ENCODE measurements at places on chromosomes 4 and X. TPM values are rescaled to one million over a fixed set of nuclear protein-coding genes. Genes with fewer than 3 reads are reported as not detected.

TRAM1L1 gene
- not detected for polyA plus RNA-seq

BST1 gene
- 0.39 TPM for polyA plus RNA-seq

DNA sequence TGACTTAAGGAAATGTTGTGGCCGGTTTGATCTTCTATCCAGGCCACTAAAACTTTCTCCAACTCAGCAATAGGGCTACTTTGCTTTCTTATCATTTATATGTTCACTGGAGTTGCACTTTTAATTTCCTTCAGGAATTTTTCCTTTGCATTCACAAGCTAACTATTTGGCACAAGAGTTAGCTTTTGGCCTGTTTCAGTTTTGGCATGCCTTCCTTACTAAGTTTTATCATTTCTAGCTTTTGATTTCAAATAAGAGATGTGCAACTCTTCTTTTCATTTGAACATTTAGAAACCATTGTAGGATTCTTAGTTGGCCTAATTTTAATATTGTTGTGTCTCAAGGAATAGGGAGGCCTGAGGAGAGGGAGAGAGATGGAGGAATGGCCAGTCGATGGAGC is 79.8 kb upstream of the TLL1 start:
- no peaks in the 10 kb centered on the region for H3K4me1 ChIP-seq
- DNase-seq, result no peak
- H3K36me3 ChIP-seq, result no peaks in the 10 kb centered on the region

- no peaks in the 10 kb centered on the region for H3K27me3 ChIP-seq
- H3K4me3 ChIP-seq, result no peak overlapping the region
- no peaks in the 10 kb centered on the region for H3K36me3 ChIP-seq
- no peak for DNase-seq
- peaks cover 35% of the 10 kb centered on the region for H3K4me1 ChIP-seq
Measured at GRCh38 chr4:152087335-152087734, 326.5 kb upstream of the GATB start.

DNA sequence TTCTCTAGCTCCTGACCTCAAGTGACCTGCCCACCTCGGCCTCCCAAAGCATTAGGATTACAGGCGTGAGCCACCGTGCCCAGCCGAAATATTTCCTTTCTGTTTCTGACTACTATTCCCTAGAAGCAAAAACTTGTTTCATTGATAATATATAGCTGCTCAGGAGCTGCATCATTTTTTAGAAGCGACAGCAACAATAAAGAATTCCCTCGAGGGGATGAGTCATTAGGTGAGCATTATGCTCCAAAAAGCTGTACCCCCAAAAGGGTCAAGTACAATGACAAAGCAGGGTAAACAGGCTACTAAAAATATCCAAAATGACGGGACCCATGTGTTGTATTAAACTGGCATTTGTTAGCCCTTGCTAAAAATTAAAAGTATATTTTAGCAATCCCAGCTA is 67.0 kb downstream of the RBM47 start:
- no peak for DNase-seq
- H3K36me3 ChIP-seq, result no peaks in the 10 kb centered on the region
- no peaks in the 10 kb centered on the region for H3K27me3 ChIP-seq
- H3K4me3 ChIP-seq, result no peak overlapping the region
- H3K4me1 ChIP-seq, result no peaks in the 10 kb centered on the region
- no peak overlapping the region for H3K27ac ChIP-seq

DNA sequence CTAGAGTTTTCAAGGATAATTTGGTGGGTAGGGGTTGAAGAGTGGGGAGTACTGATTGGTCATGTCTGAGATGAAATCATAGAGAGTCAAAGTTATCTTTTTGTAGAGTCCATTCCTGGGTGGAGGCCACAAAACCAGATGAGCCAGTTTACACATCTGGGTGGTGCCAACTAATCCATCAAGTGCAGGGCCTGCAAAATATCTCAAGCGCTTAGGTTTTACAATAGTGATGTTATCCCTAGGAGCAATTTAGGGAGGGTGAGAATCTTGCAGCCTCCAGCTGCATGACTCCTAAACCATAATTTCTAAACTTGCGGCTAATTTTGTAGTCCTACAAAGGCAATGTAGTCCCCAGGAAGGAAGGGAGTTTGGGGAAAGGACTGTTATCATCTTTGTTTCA is 988.3 kb upstream of the LCORL start:
- H3K36me3 ChIP-seq, result no peaks in the 10 kb centered on the region
- no peak overlapping the region for H3K4me3 ChIP-seq
- H3K4me1 ChIP-seq, result no peaks in the 10 kb centered on the region
- no peak for DNase-seq

DNA sequence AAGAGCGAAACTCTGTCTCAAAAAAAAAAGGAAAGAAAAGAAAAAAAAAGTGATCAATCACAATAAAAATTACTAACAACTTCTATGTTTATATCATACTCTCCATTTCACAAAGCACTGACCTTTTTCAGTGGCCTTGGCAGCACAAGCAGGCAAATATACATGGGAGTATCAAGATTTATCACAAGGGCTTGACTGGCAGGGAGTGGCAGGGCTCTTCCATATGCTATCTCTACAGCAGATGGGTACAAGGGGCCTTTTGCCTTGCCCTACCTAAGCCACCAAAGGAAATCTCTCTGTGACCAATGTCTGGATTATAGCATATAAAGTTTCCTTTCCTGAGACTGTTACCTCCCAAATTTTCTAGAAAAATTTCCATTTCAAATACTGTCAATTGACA is 24.4 kb downstream of the TSPAN5 start:
- H3K27me3 ChIP-seq, result no peaks in the 10 kb centered on the region
- H3K4me3 ChIP-seq, result no peak overlapping the region
- DNase-seq, result no peak
- H3K27ac ChIP-seq, result no peak overlapping the region
- peaks cover 5% of the 10 kb centered on the region for H3K4me1 ChIP-seq

RBM47 gene
- polyA plus RNA-seq, result not detected

SH3D19 gene
- polyA plus RNA-seq, result not detected

DNA sequence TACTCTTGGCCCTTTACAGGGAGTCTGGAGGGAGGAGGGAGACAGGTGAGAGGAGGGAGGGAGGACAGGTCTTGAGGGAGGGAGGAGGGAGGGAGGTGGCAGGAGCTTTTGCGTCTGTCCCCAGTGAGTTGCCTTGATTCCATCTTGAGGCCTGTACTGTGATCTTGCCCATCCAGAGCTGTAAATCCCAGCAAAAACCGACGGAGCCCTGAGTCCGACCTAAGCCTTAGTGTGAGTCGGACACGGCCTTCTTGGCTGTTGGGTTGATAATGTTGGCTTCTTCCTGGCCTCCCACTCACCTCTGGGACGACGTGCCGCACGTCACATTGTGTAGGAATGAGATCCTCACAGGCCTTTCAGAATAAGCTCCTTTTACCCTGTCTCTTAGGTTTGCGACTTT is 72.5 kb downstream of the RGS12 start:
- no peaks in the 10 kb centered on the region for H3K36me3 ChIP-seq
- H3K27ac ChIP-seq, result no peak overlapping the region
- no peak overlapping the region for H3K4me3 ChIP-seq
- peaks cover 21% of the 10 kb centered on the region for H3K4me1 ChIP-seq
- H3K27me3 ChIP-seq, result no peaks in the 10 kb centered on the region

GRCh38 chr4:103867311-103867710 is 147.5 kb upstream of the TACR3 start:
- H3K4me3 ChIP-seq, result no peak overlapping the region
- H3K4me1 ChIP-seq, result no peaks in the 10 kb centered on the region
- H3K27ac ChIP-seq, result no peak overlapping the region
- no peaks in the 10 kb centered on the region for H3K27me3 ChIP-seq
- no peaks in the 10 kb centered on the region for H3K36me3 ChIP-seq

TREX2 gene
- polyA plus RNA-seq, result 0.77 TPM

- no peaks in the 10 kb centered on the region for H3K4me1 ChIP-seq
- H3K36me3 ChIP-seq, result peaks cover 5% of the 10 kb centered on the region
- H3K4me3 ChIP-seq, result no peak overlapping the region
- H3K27ac ChIP-seq, result no peak overlapping the region
- H3K27me3 ChIP-seq, result no peaks in the 10 kb centered on the region
- no peak for DNase-seq
Measured at GRCh38 chrX:55738969-55739368, 21.4 kb downstream of the RRAGB start.

DNA sequence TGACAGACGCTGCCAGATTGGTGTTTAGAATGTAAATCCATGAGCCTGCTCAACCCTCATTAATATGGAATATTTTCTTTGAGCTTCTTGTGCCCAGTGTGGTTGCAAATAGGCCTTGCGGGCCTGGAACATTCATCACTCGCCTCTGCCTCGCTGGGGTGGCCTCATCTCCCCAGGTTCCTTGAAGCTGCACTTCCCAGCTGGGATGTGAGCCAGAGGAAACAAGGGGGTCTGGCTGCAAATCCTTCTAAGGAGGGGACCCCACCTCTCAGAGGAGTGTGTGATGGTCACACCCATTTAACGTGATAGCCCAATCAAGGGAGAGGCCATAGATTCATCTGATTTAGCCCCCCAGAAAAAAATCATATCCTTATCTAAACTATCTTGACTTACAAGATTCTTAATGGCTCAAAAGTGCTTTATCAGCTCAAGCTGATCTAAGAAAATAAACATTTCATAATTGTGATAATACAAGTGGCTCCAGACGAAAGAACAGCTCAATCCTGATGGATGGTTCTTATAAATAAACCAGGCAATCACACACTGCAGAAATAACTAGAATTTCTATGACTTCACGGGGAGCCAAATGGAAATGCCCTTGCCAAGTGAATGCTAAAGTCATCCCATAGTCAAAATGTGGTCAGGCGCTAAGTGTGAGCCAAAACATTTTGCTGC is 189.9 kb downstream of the PTTG2 start:
- H3K27me3 ChIP-seq, result no peaks in the 10 kb centered on the region
- H3K4me3 ChIP-seq, result no peak overlapping the region
- peaks cover 13% of the 10 kb centered on the region for H3K4me1 ChIP-seq
- H3K36me3 ChIP-seq, result no peaks in the 10 kb centered on the region
- no peak for DNase-seq
- H3K27ac ChIP-seq, result no peak overlapping the region

DNA sequence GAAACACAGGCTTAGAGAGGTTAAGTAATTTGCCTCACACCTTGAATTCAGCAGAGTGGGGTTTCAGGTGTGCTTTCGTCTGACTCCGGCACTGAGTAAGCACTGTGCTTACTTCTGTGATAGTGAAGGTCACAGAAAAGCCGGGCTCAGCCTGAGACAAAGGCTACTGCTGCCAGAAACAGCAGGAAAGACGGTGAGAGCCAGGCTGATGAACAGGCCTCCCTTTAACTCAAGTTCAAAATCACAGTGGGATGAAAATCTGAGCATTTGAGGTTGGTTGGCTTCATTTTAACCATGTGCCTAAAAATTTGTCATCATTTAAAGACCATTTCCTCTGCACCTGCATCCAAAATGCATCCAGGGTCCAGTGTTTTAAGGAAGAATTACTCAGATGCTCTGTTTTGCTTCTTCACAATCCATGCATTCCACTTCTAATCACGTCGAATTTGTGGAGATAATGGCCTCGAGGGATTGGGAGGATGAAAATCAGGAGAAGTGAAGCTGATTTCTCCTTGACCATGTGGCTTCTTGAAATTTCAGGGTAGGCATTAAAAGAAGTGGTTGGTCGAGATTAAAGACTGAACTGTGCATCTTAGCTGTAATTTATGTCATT is 121.2 kb upstream of the LNX1 start:
- DNase-seq, result no peak
- no peak overlapping the region for H3K27ac ChIP-seq
- H3K27me3 ChIP-seq, result no peaks in the 10 kb centered on the region
- H3K4me3 ChIP-seq, result no peak overlapping the region

DNA sequence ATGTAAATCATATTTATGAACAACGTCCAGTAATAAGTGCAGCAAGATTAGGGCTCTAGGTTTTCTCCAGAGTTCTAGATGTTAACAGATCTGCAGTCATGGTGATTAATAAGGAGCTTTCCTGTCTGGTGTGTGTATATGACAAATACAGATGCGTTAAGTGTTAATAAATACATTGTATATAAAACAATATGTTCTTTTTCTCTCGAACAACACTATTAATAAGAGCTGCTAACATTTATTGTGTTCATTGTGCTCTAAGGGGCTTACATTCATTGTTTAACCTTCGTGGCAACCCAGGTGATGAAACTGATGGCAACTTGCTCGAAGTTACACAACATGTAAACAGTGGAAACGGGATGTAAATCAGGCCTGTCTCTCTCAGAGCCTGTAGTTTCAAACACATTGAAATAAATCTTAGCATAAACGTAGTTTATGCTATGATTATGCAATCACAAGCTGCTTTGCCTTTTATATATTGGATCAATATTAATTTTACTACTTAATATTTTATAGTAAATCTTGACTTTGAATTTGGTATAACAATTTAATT is 547 bp upstream of the CLGN start:
- H3K27ac ChIP-seq, result no peak overlapping the region
- H3K36me3 ChIP-seq, result no peaks in the 10 kb centered on the region
- no peak for DNase-seq
- H3K4me1 ChIP-seq, result no peaks in the 10 kb centered on the region
- H3K27me3 ChIP-seq, result peaks cover 9% of the 10 kb centered on the region

DNA sequence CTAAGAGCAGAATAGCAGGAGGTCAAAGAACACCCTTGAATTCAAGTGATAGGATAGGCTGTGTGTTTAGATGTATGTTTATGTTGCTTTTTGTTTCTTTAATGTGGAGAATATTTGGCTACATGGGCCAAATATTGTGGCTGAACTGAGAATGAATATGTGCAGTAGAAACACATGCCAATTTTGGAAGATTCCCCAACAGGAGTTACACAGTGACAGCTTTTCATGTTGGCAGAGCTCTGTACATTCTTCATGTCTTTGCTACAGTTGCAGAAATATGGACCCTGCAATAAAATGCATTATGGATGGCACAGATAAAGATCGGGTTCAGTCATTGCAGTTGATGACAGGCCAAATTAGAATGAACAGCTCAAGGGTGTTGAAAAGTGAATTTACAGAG is 82.8 kb upstream of the SLC4A4 start:
- H3K4me1 ChIP-seq, result no peaks in the 10 kb centered on the region
- no peaks in the 10 kb centered on the region for H3K36me3 ChIP-seq
- H3K4me3 ChIP-seq, result no peak overlapping the region

DNA sequence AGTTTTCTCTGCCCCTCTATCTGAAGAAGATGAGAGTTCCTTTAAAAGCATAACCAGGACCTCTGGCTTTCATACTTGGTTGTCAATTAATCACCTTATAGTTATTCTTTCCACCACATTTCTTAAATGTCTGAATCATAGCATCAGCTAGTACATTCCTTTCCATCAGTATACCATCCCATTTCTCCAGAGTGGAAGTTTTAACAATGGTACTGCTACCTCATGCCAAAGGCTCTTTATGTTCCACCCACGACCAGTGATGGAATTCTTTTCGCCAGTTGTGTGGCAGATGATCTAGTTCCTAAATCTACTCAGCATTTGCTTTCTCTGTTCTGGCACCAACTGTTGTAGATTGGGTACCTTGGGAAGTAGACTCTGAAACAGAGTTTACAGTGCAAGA is 379.8 kb downstream of the ZNF674 start:
- no peaks in the 10 kb centered on the region for H3K36me3 ChIP-seq
- no peaks in the 10 kb centered on the region for H3K4me1 ChIP-seq
- DNase-seq, result no peak
- H3K4me3 ChIP-seq, result no peak overlapping the region

DNA sequence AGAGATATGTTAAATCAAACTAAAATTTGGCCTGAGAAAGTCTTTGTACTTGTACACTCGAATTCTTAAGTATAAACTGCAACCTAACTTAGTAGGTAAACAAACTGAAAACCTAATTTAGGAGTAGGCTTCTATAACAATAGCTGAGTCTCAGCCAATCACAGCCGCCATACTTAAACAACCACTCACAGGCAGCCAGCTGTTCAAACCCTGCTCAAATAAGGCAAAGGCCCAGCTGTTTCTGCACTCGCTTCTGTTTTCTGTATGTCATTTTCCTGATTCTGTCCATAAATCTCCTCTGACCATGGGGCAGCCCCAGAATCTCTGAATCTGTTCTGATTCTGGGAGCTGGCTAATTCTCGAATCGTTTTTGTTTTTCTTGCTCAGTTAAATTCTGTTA is 7.8 kb upstream of the PLS3 start:
- H3K4me1 ChIP-seq, result no peaks in the 10 kb centered on the region
- H3K27ac ChIP-seq, result no peak overlapping the region
- H3K36me3 ChIP-seq, result no peaks in the 10 kb centered on the region
- no peaks in the 10 kb centered on the region for H3K27me3 ChIP-seq
- DNase-seq, result no peak
